ENCODE measurements at places on chromosomes 3 and 15.

DNA sequence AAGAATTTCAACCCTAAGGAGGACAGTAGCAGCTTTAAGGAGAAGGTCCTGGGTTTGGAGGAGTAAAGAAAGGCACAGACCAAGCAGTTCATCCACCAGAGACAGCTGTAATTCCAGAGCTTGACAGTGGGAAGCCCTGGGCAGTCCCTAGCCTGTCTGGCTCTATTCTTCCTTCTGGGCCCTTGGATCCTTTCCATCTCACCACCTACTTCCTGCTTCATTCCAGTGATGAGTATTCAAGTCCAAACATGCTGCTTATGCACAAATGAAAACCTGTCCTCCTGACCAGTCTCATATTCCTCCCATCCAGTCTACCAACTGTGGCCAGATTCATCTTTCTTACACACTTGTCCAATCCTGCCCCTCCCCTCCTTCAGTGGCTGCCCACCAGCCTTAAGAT, 171.4 kb downstream of the CNTN3 start:
- DNase-seq, result no peak

GRCh38 chr15:94671858-94672532, 440.6 kb downstream of the MCTP2 start:
- no peak for DNase-seq

- DNase-seq, result no peak
Observed at GRCh38 chr3:30344288-30344687, 262.1 kb upstream of the TGFBR2 start.

GRCh38 chr15:48647962-48648361, 2.5 kb upstream of the FBN1 start:
- no peak for DNase-seq

DNA sequence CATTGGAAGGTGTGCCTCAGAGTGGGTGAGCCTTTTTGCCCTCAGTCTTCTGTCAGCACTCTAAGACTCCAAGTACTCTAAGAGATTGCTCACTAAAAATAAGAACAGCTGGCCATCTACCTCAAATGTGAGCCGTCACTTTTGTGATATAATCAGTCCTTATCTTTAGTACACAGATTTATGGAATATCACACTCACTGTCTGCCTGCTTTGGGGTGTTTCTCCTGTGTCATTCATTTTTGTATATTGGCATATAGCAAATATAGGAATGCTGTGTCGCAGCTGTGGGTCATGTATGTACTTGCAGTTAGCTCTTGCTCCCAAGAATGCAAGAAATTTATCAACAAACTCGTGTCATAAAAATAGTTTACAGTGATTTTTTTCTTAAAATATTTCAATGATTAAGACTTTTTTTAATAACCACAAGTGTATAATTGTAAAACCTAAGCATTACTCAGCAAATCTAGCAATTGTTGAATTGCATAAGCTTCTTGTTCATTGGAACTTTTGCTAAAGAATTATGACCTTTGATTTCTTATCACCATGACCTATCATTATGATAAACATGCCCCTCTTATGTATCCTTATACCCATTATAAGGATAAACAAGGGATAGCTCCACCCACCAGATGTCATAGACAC, 18.8 kb downstream of the SETD5 start:
- no peak for DNase-seq
